ENCODE measurements at places on chromosomes 7 and 10.

GRCh38 chr7:130598056-130598455 lies 70.5 kb downstream of the COPG2 start:
- no peak for DNase-seq

DNA sequence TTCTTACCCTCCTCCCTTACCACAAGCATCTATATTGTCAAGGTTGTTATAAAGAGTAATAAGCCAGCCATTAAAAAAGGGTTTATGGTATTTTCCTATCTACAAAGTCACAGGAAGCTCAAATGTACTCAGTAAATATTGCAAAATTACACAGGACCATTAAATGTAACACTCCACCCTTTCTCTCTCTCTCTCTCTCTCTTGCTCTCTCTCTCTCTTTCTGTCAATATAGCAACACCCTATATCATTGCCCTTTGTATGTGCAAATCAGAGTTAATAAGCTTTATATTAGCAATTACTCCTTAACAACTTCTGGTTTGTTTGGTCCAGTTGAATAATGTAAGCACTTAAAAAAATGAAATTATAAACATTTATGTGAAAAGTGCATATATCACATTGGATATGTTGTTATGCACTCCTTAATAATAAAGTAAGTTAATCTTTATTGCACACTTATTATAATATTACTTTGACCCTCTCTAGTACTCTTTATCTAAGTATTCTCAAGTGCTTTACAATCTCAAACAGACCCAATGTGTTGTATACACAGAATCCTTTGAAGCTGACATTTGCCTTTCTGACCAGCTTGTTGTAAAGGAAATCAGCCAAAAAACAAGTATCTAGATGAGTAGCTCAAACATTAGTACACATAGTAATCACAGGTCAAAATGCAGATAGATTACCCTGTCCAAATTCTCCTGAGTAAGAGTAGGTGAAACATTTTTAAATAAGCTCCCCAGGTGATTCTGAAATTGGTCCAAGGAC lies 93.2 kb downstream of the CFTR start:
- no peak for DNase-seq

GRCh38 chr7:100705753-100706671 lies at the start of gene POP7:
Gene POP7 (plus strand): TSS chr7:100706121. CDS start chr7:100706831, 710 bp downstream.
- peak; percentile 100 for DNase-seq

DNA sequence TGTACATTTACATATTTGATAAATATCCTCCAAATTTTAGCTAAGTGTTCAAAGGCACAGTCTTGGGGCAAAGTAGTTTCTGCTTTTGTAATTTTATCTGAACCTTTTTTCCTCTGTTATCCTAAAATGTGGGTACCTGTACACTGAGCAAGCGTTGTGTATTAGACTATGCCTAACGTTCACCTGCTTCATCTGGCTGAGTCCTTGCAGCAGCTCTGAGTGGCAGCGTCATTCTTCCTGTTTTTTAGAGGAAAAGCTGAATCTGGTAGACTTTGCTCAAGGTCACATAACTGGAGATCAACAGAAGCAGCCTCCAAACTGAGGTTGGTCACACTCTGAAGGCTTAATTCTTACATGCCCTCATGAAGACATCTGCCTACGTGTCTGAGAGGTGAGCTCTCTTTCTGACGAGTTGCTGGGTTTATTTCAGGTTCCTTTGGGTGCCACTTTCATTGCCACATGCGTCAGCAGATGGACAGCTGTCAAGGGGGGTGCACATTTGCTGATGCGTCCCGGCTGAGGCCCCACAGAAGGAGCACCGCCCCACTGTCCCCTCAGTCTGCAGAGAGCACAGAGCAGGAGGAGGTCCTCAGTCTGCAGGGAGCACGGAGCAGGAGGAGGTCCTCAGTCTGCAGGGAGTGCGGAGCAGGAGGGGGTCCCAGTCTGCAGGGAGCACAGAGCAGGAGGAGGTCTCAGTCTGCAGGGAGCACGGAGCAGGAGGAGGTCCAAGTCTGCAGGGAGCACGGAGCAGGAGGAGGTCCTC lies 406.5 kb upstream of the SHH start:
- DNase-seq = no peak

DNA sequence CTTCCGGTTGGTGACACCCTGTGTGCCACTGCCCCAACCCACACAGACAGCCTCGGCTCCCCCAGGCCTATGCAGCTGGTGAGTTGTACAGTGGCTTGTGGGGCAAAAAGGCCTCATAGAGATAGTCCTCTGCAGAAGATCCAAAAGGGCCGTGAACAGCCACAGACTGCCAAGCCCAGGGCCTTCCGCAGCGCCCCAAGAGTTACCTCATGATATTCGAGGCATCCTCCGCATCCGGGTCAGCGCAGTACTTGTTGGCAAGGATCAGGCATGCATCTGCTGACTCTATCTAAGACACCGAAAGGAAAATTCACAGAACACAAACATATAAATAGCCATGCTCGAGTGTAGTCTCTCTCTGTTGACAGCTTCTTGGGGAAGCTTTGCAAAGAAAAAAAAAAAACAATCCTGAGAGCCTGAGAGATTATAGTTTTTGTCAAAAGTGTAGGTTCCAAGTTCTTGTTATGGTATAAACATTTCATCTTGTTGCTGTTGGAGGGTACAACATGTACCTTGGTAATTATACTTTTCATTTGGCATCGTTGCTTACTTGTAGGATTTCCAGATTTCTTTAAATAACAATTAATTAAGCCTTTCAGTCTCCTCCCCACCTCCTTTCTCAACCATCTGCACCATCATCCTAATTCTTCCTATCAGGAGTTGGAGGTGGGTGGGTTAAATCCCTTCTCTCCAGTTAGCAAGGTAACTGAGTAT lies 553.0 kb downstream of the KCNMA1 start:
- no peak for DNase-seq

DNA sequence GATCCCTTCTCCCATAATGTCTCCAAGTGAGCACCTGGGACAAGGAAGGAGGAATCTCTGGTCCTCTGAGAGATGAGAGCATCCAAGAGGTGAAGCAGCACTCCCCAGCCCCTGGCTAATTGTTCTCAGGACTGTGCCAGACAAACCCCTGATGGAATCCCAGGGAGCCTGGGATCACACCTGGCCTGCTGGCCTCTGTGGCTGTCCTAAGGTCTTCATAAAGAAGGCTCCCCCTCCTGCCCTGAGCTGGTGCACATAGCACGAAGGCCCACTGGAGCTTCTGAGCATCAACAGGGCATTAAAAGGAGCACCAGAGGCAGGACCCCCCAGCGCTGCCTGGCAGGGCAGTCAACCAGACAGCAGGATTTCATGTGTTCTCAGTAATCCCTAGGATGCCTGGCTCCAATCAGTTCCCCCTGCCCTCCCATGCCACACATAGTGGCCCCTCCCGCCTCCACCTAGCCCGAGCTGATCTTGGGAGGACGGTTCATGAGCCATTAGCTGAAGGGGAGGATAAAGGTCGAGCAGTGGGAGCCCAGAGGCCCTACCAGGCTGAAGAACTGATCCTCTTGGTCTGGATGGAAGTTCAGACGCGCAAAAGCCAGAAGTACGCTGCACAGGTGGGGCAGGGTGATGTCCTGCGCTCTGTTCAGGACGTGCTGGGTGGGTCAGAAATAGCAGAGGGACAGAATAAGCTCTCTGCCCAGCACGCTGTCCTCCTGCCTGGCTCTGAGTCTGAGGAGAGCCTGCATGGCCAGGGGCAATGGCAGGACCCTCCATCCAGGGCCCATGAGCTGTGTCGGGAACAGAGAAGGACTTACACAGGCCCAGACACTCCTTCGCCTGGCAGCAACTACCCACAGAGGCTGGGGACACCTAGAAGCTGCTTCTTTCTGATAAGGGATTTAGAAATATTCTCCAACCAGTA lies 8.4 kb downstream of the TBRG4 start:
- DNase-seq = no peak

GRCh38 chr7:82179311-82179710 lies 264.3 kb downstream of the CACNA2D1 start:
- no peak for DNase-seq

- no peak for DNase-seq
Observed at GRCh38 chr7:46572691-46573090, 651.6 kb upstream of the IGFBP3 start.

DNA sequence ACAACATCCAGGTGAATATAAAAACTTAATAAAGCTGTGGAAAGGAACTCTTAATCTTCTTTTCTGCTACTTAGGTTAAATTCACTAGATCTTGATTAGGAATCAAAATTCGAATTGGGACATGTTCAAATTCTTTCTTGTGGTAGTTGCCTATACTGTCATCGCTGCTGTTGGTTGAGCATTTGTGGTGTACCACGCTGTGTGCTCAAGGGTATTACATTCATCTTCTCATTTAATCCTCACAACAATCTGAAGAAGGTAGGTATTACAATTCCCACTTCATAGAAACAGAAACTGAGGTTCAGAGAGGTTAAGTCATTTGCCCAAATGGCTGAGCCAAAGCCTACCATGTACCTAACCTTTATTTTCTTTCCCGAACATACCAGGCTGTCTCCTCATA lies 39.9 kb upstream of the CC2D2B start:
- no peak for DNase-seq

DNA sequence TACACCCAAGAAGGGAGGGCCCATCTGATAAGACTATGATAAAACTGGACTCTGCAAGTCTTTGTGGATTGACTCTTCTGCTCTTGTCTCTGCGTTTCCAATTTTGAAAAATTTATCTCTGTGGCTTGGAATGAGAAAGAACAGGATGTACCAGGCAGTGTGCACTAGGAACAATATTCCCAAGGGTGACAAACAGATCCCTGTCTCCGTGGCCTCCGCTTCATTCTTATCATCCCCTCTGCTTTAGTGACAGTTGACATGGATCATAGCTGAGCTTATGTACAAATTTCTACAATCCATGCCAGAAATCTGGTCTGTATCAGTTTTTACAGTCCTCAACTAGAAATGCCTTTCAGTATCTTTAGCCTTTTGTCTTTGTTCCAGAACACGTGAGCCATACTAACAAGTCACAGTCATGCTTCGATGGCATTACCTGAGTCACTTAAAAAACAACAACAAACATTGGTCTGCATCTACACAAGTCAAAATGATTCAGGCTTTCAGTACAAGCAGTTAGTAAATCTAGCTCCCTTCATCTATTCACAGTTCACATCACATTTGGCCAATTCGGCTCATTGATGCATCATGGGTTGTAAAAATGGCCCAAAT lies 393.6 kb upstream of the CELF2 start:
- no peak for DNase-seq

- no peak for DNase-seq
Observed at GRCh38 chr7:77893813-77894212, 95.2 kb downstream of the PHTF2 start.

DNA sequence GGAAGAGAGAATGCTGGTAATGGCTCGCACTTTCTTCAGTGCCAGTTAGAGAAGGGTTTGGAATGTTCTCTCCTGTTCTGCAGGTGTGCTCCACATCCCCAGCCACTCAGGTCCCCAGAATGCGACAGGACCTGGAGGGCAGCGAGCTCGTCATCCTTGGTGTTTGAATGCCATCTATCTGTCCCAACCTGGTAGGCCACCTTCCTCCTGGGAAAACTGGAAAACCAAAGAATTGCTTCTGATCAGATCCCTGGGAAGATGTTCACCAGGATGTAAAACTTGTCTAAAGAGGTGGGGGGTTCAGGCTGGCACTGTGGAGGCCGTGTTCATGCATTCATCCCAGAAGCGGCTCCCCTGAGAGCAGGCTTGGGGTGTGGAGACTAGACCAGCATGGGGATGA lies 379.5 kb downstream of the GLRX3 start:
- DNase-seq = no peak

GRCh38 chr7:51040787-51041186 lies 258.1 kb upstream of the GRB10 start:
- no peak for DNase-seq

GRCh38 chr7:109890622-109891021 lies 1200.3 kb upstream of the LRRN3 start:
- DNase-seq = no peak

DNA sequence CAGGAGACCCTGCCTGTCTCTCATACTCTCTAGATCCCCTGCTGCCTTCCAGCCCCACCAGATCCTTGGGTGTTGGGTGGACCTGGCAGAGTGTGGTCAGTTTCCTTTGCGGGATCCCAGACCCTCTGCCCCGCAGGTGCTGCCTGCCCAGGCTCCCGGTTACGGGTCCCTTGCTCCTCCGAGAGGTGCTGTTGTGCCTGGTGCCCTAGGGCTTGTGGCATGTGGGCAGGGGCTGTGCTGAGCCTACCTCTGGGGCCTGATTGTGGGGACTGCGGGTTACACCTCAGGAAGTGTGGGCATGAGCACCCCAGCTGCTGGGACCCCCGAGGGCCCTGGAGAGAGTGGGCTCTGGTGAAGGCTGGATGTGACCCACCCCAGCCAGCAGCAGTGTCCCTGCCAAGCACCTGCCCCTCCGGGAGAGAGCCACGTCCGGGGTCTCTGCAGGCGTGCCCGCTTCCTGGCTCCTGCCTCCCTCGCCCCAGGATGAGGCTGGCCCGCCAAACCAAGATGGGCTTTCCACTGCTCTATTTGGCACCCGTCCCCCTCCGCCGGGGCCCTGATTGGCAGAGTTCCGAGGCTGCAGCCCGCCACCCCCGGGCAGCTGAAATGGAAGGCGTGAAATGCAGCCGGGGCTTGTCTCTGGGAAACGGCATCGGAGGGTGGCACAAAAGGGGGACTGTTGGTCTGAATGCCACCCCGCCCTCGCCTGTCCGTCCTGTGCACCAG lies 17.0 kb downstream of the CLIP2 start:
- DNase-seq = peak; percentile 26

DNA sequence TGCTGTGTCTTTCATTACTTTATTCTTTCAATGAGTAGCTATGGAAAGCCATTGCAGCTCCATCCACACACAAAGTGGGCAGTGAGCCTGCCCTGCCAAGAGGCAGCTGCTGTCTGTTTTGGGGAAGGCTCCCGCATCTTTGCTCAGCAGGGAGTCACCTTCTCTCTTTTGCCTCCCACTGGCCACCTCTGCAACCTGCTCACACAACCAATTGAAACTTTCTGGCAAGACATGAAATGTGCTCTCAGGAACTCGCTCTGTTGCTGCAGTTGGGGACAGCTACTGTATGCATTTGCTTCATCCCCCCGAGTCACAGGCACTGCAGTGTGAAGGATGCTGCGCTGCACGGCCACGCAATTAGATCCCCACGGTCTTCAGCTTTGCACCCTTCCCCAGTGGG lies 244.8 kb upstream of the NFE2L3 start:
- no peak for DNase-seq

GRCh38 chr10:34596351-34596750 lies 218.7 kb downstream of the PARD3 start:
- DNase-seq = no peak

- no peak for DNase-seq
Observed at GRCh38 chr7:2003931-2004812, 228.6 kb downstream of the MAD1L1 start.

- no peak for DNase-seq
Observed at GRCh38 chr7:79425665-79426064, 27.8 kb downstream of the MAGI2 start.

- no peak for DNase-seq
Observed at GRCh38 chr10:51718804-51719291, 19.5 kb upstream of the CSTF2T start.
